ENCODE measurements at places on chromosomes 5 and 9.
A peak's percentile ranks its signal among the peaks of the same experiment; 100 is the strongest.

DNA sequence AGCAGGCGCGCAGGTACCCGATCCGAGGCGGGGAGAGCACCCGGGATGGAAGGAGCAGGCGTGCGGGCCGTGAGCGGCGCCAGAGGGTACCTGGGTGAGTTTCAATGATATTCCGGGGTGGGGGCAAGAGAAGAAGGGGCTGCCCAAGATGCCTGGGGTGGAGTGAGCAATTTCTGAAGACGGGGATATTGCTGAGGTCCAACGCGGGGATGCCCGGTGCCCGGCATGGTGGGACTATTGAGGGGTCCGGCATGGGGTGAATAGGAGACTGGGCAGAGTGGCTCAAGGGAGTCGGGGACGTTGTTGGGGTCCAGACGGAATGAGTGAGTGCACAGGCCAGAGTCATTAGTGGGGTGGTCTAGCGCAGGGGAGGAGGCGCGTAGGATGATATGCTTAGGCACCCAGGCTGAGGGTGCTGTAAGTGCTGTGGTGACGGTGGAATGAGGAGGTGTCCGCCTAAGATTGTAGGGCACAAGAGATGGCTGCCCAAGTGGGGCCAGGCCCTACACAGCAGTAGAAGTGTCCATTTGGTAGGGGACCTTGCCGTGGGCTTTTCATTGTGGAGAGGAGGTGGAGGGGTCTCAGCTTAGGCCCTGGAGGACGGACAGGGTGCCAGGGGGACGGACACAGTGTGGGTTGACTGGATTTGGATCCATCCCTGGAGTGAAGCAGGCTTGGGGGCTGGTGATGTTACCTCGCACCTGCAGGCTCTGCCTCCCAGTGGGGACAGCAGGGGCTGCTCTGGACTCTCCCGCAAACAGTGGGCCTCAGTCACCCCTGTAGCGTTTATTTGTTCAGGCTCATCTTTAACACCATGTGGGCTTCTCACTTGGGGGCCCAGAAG, 719 bp downstream of the MIGA2 start:
- DNase-seq: no peak

- no peak for DNase-seq
These were observed 438.7 kb downstream of the KDM4C start for GRCh38 chr9:7196467-7196866.

GRCh38 chr5:132915681-132916080, 42.2 kb downstream of the LEAP2 start:
- DNase-seq: no peak

DNA sequence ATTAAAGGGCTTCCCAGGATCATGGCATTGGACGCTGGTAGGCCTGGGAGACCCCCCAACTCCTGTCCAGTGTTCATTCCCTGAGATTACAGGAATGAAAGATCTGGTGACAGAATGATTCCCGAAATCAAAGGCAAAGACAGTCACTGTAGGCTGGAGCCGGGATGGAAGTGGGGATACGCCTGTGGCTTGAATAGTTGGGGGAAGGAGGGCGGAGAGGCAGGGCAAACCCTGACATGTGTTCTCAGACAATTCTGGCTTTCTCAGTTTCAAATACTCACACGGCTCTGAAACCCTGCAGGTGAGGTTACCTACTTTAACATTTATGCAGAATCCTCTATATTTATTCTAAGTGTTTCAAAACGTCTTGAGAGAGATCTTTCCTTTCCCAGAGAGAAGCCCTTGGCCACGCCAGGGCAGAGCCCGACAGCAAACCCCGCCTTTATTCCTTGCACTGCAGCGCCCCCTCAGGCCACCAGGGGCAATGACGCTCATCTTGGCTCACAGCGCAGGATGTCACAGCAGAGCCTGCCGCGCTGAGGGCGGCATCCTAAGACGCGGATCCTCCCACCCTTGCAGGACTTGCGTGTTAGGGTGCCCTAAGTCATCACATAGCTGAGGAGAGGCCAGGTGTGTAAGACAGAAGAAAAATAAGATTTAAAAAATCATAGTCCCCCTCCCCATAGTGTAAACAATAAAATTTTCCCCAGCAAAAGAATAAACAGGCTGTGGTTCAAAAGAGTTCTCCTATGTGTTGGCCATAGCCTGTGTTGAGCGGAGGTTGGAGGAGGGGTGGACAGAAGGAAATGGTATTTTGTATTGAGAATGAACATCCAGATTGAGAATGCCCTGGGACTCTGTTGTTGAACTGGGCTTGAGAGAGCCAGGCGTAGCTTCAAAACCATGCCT, 284.5 kb downstream of the NTRK2 start:
- DNase-seq: peak; percentile 78

DNA sequence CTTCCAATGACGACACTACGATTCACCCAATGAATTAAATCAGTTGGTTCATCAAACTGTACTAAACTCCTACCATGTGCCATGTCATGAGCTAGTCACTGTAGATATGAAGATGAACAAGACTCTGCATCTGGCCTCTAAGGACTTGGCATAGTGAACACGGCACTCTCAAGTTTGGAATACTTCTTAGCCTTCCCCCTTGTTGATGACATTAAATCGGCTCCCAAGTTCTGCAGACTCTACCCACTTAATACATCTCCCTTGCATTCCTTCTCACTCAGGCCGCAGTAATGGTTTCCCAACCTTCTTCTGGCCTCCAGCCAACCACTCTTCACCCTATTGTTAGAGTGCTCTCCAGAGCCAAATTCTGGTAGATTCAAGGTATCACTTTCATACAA, 184.7 kb downstream of the MAPKAP1 start:
- peak; percentile 94 for DNase-seq

Measured in cardiac muscle cell (in vitro differentiated cells and primary cell).